Activated T-cell treated with anti-CD3 and anti-CD28 coated beads, Interleukin-2, amount 50 U/mL, for 4 hours (primary cell): ENCODE measurements at places on chromosomes 6 and 20. TPM values are rescaled to one million over a fixed set of nuclear protein-coding genes. Genes with fewer than 3 reads are reported as not detected.
A peak's percentile ranks its signal among the peaks of the same experiment; 100 is the strongest.

DNA sequence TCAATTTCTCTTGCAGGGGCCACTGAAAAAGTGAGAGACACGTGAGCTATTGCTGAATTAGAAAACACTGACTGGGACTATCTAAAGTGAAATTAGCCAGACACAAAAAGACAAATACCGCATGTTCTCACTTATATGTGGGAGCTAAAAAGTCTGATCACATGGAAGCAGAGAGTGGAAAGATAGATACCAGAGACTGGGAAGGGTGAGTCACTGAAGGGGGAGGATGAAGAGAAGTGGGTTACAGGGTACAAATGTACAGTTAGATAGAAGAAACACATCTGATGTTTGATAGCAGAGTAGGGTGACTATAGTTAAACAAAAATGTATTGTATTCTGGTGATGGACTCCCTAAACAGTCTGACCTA is 13.4 kb downstream of the CST3 start:
- DNase-seq: no peak

GRCh38 chr6:16769131-16769985 is 8.1 kb upstream of the ATXN1 start:
- DNase-seq: peak; percentile 57

GRCh38 chr6:26595669-26596269 is 984 bp upstream of the ABT1 start:
- DNase-seq: peak; percentile 84

DNA sequence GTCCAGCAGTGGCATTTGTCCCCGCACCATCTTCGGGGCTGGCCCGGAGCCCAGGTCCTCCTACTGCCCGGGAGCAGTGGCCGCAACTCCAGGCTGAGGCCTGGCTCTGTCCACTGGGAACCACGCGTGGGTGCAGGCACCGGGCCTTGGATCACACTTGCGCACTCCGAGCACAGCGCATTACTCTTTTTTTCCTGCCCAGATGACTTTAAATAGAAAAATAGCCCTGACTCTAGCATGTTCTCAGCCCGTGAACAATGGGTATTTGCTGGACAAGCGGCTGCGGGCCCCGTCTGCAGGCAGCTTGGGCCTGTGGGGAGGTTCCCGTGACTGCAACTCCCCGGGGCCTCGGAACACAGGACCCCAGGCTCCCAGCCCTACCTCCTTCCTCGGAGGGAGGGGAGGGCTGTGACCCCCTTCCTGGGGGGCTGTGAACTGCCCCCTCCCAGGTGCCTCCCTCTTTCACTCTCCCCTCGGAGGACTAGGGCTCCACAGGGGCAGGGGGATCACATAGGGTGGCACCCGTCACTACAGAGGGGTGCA is 162.2 kb downstream of the TBXT start:
- DNase-seq: no peak

DNA sequence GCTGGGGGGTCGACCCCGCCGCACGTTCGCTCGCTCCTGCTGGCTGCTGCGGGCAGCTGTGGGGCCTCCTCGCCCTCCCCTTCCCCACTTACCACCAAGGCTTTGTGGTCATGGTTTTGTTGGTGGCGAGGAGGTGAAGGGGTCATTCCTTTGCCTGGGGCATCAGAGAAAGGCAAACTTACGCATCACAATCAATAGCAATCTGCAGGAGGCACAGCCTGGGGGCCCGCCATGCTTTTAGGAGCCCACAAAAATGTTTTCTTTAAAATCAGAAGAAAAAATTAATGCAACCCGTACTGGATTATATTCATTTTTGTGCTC is 137.0 kb downstream of the IMPG1 start:
- no peak for DNase-seq

- no peak for DNase-seq
These were observed 1.0 kb upstream of the THBS2 start for GRCh38 chr6:169254456-169255316.

DNA sequence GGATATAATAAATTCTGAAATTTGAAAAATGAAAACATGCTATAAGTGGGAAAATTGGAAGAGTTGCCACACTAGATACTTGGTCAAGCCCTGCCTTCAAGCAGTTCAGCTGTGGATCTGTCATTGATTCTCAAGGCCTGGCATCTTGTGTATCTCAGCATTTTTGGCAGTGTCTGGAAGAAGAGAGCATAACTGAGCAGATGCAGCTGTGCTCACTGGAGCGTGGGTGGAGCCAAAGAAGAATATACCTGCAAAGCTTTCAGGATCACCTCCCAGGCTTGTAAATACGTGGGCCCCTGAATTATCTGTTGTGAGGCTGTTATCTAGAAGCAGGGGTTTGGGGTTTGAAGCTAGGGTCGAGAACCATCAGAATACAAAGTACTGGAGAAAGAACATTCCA is 31.3 kb upstream of the CHD6 start:
- DNase-seq: no peak

DNA sequence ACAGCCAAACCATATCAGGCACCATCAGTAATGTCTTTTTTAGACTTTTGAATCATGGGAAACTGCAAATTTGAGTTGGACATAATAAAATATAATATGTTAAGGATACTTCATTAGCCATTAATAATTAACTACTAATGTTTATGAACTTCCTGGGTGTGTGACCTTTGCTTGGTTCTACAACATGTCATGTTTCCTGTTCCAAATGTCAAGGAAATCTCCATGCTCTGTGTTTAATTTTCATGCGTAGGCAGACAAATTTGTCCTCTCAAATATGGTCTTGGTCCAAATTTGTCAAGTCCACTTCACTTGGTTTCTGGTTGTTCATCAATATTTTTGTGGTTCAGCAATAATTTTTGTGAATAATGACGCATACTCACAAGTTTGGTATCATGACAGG is 410.5 kb downstream of the BMP2 start:
- DNase-seq: no peak

GRCh38 chr6:152975204-152975915 is 7.5 kb downstream of the FBXO5 start:
- DNase-seq: no peak

- no peak for DNase-seq
These were observed 14.7 kb downstream of the IPCEF1 start for GRCh38 chr6:154341871-154342270.

GRCh38 chr6:55874316-55874715 is 1.1 kb downstream of the BMP5 start:
- DNase-seq: no peak

- DNase-seq: no peak
These were observed 150.3 kb upstream of the SASH1 start for GRCh38 chr6:148192310-148192709.

- no peak for DNase-seq
These were observed 985.4 kb downstream of the TBC1D32 start for GRCh38 chr6:120348926-120349325.

DNA sequence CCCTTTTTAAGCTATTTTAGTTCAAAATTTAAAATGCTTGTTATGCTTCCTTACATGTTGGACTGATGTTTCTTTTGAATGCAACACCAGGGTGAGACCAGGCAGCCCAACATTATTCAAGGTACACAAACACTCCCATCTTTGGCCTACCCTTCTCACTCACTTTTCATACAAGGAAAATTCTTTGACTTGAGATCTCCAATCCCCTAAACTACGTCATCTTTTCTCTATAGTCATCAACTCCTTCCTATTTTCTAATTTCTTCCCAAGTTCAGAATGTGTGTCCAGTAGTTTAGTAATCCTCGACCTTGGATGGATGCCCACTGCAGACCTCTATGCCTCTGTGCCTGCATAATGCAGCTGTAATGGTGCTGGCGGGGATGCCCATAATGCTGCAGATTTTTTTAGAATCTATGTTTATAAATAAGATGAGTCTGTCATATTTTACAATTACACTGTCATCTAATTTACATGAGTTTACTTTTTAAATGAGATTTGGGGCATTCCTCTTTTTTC is 108.7 kb downstream of the ID4 start:
- no peak for DNase-seq

- DNase-seq: no peak
These were observed 3.6 kb downstream of the IPCEF1 start for GRCh38 chr6:154352898-154353585.

DNA sequence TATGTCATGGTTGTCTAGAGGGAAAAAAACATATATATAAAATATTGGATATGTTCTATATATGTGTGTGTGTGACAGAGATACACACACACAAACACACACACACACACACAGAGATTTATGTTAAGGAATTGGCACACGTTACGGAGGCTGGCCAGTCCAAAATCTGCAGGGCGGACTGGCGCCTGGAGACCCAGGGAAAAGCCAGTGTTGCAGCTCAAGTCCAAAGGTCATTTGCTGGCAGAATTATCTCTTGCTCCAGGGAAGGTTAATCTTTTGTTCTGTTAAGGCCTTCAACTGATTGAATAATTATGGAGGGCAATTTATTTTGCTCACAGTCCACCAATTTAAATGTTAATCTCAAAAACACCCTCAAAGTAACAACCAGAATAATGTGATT is 37.5 kb upstream of the PDE7B start:
- no peak for DNase-seq

DNA sequence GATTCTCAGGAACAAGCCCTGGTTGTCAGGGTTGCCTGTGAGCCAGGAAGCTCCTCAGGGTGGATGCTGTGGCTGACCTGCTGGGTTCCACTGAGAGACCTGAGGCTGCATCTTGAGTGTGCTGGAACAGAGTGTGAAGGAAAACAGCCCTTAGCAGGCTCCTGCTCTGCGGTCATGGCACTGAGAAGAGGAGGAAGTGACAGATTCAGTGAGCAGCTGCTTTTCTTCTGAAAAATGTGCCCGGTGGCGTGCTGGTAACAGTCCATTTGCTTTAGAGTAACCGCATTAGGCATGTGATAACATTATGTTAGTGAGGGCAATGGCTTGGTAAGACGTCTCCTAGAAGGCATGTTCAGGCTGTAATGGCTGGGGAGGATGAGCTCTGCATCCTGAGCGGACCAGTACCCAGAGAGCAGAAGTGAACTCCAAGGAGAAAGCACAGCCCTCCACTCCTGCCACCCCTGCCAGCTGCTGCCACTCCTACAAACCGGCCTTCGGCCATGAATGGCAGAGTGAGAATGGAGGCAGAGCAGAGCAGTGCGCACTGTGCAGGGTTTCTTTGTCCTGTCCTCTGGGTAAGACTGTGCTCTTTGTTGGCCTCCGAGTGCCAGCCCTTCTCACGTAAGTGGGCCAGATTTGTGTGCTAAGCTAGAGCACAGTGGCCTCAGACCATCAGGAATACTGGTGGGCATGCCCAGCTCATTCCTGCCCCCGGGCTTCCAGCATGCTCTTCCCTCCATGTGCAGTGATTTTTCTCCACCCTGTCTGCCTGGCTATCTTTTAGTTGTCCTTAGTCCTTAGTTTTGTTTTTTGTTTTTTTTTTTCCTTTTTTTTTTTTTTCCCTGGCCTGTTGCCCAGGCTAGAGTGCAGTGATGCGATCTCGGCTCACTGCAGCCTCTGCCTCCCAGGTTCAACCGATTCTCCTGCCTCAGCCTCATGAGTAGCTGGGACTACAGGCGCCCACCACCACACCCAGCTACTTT is 98.1 kb upstream of the VSTM2L start:
- no peak for DNase-seq

DNA sequence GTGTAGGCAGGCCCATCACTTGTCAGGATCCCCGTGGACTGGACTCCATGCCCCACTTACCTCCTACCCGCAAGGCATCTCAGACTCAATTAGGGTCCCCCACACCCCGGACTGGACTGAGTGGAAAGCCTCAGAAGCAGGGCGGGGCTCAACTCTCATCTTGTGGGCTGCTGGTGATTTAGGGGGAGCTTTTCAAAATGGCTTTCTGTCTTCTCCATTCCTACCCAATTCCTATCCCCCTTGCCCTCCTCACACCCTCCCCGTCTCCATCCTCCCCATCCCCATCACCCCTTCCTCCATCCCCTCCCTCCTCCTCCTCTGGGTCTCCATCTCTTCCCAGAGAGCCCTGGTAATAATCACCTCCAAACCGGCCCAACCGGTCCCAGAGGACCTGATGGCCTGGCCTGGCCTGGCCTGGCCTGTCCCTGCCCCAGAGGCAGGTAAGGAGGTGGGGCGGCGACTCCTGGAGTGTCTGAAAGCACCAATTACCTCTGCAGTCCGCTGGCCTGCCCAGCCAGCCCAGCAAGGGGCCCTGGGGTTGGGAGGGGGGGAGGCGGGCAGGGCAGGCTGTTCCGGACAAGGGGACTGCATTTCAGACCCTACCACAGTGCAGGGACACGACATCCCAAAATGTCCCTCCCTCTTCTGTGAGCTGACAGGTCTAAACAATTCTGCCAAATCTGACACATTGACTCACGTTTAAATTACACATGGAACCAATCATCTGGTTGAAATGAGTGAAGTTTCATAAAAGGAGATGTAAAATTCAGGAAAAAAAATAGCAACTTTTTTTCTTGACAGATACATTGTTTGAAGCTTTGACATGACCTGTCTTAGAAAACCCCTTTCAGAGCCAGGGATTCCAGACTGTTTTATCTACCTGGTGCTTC is 24.8 kb downstream of the MAFB start:
- DNase-seq: no peak

GRCh38 chr20:21682521-21682954 is 22.9 kb upstream of the PAX1 start:
- DNase-seq: no peak

DNA sequence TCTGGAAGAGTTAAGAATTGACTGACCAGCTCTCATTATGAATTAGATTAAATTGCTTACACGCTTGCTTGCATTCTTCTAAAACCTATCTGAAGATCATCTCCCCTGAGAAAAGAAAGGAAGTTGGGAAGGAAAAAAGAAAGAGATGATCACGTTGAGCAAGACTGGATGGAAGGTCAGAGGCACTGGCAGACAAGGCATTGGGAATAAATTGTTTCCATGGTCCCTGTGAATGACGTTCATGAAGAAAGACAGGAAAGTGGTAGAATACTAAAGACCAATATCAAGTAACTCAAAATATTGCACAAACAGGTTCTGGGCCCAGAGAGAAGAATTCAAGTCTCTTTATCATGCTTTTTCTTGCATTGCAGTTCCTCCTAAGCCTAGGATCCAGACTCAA is 1045.4 kb upstream of the MAP3K7 start:
- no peak for DNase-seq

DNA sequence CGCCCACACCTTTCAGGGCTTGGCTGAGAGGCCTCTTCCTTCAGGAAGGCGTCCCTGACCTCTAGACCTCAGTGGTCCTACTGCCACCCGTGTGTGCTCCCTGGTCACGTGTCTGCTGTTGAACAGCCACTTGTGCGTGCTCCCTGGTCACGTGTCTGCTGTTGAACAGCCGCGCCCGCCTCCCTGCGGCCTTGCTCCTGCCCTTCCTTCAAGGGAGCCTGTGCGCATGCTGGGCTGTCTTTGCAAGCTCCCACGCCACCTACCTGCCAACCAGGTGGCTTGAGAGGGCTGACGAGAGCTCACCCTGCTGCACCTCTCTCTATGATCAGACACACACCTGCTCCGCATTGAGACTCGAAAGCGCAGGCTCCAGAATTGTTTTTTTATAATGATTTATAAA is 179.3 kb downstream of the BMP7 start:
- DNase-seq: no peak

- peak; percentile 32 for DNase-seq
These were observed 1.4 kb downstream of the BTN1A1 start for GRCh38 chr6:26501482-26501986.

GRCh38 chr6:146903451-146903850 is 300.8 kb upstream of the STXBP5 start:
- no peak for DNase-seq

Gene PMEPA1
- total RNA-seq: 4.3 TPM

Gene CST1
- total RNA-seq: not detected

Gene PPP1R16B
- total RNA-seq: 163 TPM

Gene ZKSCAN3
- 1.9 TPM for total RNA-seq

Gene GGTLC1
- total RNA-seq: not detected

Gene BIRC7
- total RNA-seq: not detected

Gene GSTA1
- not detected for total RNA-seq

Gene MAFB
- 0.16 TPM for total RNA-seq

Gene CCN6
- total RNA-seq: 0.90 TPM

Gene SCP2D1
- not detected for total RNA-seq

Gene SLC25A27
- total RNA-seq: 0.35 TPM

Gene EPPIN
- not detected for total RNA-seq

Gene C6orf141
- not detected for total RNA-seq
